CD8-positive, alpha-beta memory T cell (primary cell): ENCODE measurements at places on chromosomes 16 and 17. TPM values are rescaled to one million over a fixed set of nuclear protein-coding genes. Genes with fewer than 3 reads are reported as not detected.

- DNase-seq = no peak
These were observed 16.9 kb upstream of the MYLK3 start for GRCh38 chr16:46765050-46765449.

DNA sequence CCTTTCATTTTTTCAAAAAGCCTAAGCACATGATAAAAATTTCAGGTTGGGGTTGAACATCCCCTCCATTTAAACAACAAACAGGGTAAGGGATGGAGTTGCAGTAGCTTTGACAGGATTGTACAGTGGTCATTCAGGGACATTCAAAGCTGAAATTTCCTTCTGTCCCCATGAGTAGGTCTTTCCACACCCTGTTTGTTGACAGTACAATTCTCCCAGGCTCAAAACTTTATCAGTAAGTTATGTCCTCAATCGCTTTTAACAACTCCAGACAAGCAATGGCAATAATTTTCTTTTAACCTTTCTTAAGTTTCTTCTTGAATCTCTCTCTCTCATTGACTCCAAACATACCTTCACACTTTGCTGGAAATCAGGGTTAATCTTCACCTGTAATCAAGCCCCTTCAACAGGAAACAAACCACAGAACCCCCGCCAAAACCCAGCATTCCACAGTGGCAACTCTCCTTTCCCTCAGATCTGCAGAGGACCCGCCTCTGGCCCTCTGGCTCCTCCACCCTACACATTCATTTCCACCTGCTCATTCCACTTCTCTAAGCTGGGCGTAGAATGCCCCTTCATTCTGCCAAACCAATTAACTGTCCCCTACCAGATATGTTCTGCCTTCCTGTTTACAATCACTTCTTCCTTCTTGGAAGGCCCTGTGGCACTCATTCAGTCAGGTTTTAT, 20.7 kb downstream of the TXNDC11 start:
- no peak for DNase-seq

DNA sequence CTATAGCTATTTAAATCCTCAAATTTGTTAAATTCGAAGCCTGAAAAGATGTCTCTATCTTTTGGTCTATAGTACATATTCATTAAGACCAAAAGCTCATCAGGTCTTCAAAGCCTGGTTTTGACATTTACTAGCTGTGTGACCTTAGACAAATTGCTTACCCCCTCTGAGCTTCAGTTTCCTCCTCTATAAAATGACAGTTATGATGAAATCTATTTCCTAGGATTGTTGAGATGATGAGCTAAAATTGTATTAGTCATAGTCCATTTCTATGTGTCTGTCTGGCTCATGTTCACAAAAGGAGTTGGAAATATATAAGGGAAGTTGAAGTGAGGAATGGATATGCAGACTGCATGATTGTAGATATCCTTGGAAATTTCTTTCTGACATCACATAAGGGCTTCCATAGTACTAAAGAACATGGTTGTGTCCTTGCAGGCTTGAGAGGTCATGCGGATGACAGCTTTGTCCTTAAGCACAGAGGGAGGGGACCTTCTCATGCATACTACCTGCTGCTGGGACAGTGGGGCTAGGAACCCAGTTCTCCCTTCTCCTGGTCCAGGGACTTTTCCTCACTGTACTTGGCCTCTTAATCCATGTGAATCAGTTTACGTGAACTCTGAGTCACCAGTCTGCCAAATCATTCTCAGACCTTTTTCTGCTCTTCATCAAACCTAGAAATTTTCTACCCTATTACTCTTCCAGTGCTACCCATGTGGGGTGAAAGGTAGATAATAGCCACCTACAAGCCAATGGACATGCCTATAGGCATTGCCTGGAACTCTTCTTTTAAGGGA, 487.5 kb upstream of the SALL1 start:
- no peak for DNase-seq

DNA sequence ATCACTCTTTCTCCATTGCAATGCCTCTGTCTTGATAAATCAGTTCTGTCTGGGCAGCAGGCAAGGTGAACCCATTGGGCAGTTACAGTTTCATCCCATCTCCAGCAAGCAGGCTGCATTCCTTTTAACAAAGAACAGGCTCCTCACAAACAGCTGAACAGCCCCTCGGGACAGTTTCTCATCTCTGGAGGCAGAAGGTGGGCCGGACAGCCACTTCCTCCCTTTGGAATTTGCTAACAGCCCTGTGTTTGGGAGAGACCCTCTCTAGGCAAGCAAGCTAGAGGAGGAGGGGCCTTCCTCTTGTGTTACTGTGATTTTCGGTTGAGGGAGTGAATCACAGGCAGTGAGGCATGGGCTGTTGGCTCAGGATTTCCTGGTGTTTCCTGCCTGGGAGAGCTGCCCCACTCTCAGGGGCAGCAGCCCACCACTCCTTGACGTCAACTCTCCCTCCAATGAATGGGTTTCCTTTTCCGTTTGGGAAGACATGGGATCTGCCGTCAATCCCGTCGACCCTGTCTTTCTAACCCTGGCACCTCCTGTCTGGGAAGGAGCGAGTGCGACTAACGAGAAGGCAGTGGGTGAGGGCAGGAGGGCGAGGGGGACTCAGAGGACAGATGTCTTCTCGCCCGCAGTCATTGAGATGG, 3.7 kb upstream of the PGS1 start:
- DNase-seq = no peak

- DNase-seq = no peak
These were observed 1.2 kb downstream of the STAT3 start for GRCh38 chr17:42386777-42387657.

DNA sequence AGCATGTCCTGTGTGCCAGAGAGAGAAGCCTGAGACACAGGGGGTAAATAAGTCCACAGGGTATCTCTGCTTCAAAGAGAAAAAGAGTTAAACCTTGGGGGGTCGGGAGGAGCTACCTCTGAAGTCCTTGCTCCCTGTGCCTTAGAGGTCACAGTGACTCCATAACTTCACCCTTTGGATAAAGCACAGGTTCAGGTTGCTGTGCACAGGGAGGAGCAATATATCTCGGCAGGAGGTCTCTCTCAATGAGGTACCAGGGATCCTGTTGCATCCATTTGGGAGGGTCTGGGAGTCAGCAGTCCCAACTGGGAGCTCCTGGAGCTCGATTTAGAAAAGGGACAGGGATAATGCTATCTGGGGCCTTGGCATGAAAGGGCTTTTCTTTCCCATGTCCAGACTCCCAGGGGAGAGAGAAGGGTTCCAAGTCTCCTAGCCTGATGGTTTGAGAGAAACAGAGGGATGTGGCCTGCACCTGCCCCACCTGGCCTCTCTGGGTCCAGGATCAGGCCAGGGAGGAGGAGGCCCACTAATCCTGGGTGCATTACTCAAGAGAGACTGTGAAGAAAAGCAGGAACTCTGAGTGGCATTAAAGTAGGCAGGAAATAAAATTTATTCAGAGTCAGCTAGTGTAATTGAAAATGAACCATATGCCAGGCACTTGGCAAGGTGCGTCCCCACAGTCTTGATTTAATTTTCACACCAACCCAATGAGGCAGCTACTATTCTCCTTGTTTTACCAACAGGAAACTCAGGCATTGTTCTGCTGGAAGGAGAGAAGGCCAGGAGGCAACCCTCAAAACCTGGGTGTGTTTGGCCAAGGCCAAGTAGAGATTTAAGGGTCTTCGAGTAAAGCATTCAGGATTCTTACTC, 40.7 kb downstream of the CUEDC1 start:
- no peak for DNase-seq

GRCh38 chr17:68682903-68683302, 81.7 kb upstream of the FAM20A start:
- DNase-seq = no peak

DNA sequence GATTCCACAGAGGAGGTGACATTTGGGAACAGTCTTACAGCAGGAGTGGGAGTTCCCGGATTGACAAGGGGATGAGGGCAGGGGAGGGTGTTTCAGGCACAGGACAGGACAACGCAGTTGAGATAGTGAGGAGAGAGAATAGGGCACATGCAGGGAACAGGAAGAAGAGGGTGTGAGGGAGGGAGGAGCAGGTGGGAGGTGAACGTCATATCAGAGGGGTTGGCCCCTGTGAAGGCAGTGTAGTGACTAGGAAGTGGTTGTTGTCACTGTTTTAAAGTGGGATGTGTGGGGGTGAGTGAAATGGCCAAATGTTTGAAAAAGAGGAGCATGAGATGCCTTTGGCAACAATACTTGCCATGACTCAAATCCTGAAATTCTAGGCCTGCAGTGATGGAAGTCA, 12.2 kb downstream of the PRKCB start:
- peak; percentile 24 for DNase-seq

DNA sequence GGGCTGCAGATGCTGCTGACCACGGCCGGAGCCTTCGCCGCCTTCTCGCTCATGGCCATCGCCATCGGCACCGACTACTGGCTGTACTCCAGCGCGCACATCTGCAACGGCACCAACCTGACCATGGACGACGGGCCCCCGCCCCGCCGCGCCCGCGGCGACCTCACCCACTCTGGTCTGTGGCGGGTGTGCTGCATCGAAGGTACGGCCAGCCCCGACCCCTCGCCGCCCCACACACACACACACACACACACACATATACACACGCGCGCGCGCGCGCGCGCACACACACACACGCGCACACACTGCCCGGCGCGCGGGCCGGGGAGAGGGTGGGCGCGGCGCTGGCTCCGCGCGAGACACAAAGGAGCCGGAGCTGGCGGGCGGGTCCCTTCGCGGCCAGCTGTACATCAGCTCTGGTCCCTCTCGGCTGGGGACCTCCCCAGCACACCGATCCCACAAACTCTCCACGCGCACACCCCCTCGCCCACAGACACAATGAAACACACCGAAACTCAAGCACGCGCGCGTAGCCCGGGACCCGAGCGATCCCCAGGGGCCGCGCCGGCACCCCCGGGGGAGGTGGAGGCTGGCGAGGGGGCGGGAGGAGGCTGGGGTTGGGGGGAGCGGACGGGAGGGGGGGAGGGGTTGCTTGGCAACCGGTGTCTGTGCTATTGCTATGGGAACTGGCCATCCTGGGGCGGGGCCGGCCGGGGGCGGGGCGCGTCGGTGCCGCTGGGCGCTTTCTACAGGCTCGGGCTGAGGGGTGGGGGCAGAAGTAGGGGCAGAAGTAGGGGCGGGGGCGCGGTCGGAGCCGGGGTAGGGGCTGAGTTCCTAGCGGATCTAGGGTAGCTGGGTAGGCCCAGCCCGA, 658 bp downstream of the CACNG4 start:
- no peak for DNase-seq

GRCh38 chr17:21125862-21126261, 902 bp upstream of the DHRS7B start:
- peak; percentile 67 for DNase-seq

GRCh38 chr17:27293898-27294688, at the start of gene WSB1:
WSB1 (plus strand) TSS chr17:27294114; CDS start chr17:27294396, 282 bp downstream.
- DNase-seq = peak; percentile 90

- peak; percentile 72 for DNase-seq
These were observed 26.3 kb downstream of the STAT5B start for GRCh38 chr17:42249681-42250446.

- no peak for DNase-seq
These were observed 443.8 kb downstream of the SLC39A11 start for GRCh38 chr17:72648702-72649101.

GRCh38 chr17:33071656-33072055, 80.0 kb downstream of the SPACA3 start:
- no peak for DNase-seq

DNA sequence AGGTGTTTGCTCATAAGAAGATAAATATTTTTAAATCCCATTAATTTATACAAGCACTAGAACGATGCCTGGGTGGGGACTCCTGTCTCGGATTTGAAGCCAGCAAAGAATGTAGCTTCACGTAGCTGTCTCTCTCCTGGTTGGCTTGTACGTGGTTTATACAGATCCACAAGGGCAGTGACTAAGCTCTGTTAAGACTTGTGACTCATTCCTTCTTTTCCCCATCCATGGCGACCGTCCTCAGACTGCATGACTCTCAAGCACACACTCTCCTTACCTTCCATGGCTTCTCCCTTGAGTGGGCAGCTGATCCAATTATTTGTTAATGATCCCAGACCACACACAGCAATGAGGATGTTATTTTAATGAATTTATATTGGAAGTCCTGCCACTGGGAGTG, 679.7 kb upstream of the SOX9 start:
- no peak for DNase-seq

CTRB1 gene
- not detected for total RNA-seq

TP53TG3C gene
- not detected for total RNA-seq

DNA sequence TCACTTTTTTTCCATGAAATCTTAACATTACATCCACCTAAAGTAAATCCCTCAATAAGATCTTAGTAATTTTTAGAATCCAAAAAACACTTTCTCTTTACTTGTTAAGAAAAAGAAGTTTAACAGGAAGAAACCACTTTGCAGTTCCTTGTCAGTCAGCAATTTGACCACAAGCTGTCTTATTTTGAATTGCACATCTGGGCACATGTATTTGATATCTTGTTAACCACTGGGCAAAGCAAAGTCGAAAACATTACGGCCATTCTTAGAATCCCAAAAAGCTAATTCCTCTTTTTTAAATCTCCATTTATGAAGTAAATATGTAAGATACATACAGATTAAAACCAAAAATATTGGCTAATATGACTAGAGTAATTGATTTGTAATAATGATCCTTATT, 1.1 kb downstream of the ABCA10 start:
- DNase-seq = no peak

GRCh38 chr16:82199209-82199608, 29.2 kb upstream of the MPHOSPH6 start:
- DNase-seq = no peak

- no peak for DNase-seq
These were observed 51.0 kb upstream of the IRX5 start for GRCh38 chr16:54879681-54880080.

SKA2 gene
- 55.8 TPM for total RNA-seq

GRCh38 chr16:12211870-12212690, 235.5 kb downstream of the SNX29 start:
- DNase-seq = no peak

GRCh38 chr17:50107790-50108414, 12.8 kb downstream of the PDK2 start:
- no peak for DNase-seq

TNP2 gene
- total RNA-seq = not detected

GRCh38 chr16:63876103-63876502, 1245.8 kb downstream of the CDH11 start:
- no peak for DNase-seq
